ENCODE measurements at places on chromosomes 3 and 15.

DNA sequence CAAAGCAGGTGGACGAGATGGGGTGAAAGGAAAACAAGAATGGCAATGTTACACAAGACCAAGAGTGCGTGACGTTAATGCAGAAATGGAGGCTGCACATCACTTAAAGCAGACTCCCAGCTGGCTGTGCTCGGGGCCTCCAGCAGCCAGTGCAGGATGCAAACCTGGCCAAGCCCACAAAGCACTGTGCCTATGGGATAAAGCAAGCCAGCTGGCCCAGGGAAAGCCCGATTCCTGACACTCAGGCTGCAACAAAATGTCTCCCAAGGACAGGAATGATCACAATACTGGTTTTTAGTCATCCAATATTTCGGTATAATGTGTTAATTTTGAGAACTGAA, 86.2 kb downstream of the SEC22A start:
- DNase-seq = no peak

GRCh38 chr3:149879872-149880271, 66.9 kb downstream of the RNF13 start:
- DNase-seq = no peak

DNA sequence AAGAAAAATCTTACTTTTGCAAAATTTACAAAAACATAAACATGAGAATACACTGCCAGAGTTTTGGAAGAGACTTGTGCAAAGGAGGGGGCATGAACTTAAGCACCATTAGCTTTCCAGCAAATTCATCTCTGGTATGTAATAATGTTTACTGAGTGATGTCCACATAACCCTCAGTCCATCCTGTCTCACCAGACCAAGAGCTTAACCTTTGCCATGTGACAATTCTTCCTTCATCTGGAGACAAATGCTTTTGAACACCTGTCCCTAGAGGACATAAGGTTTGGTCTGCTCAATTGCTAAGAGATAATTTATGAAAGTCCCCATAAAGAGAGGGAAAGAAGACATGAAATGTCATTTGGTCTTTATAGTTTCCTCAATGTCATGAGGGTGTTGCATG, 412.3 kb downstream of the ERC2 start:
- no peak for DNase-seq

GRCh38 chr3:187964760-187965159, 189.2 kb upstream of the LPP start:
- no peak for DNase-seq

- DNase-seq = no peak
Measured at GRCh38 chr3:16993227-16993626, 108.5 kb downstream of the PLCL2 start.
